ENCODE measurements at places on chromosomes 11 and 22. TPM values are rescaled to one million over a fixed set of nuclear protein-coding genes. Genes with fewer than 3 reads are reported as not detected.

The NRIP3 gene
- 2.4 TPM for total RNA-seq

The RTN4RL2 gene
- not detected for total RNA-seq

The MS4A6E gene
- not detected for total RNA-seq

The TBX1 gene
- total RNA-seq: 0.79 TPM

The PYGM gene
- total RNA-seq: 0.22 TPM

The C2CD3 gene
- 17.5 TPM for total RNA-seq

The MYO7A gene
- total RNA-seq: 0.43 TPM

The ATG16L2 gene
- total RNA-seq: 8.6 TPM

The TCIRG1 gene
- total RNA-seq: 139 TPM

The HIC2 gene
- 19.8 TPM for total RNA-seq

The HSCB gene
- 10.2 TPM for total RNA-seq

The CHRM1 gene
- total RNA-seq: not detected

The ST14 gene
- total RNA-seq: 0.11 TPM

The SPINDOC gene
- total RNA-seq: 16.6 TPM

The DEUP1 gene
- 0.39 TPM for total RNA-seq

The FGF3 gene
- total RNA-seq: not detected

The CLDN5 gene
- not detected for total RNA-seq

The ZBED4 gene
- total RNA-seq: 14.9 TPM

The MRGPRE gene
- total RNA-seq: 0.87 TPM

The LDHA gene
- 1,137 TPM for total RNA-seq

The SLCO2B1 gene
- under 0.01 TPM for total RNA-seq

The ANGPTL5 gene
- total RNA-seq: not detected

The MMP11 gene
- total RNA-seq: 5.9 TPM

The ROBO4 gene
- under 0.01 TPM for total RNA-seq

The LGALS1 gene
- total RNA-seq: 646 TPM

The NTM gene
- 45.8 TPM for total RNA-seq

The DNAJB7 gene
- not detected for total RNA-seq

The OMP gene
- total RNA-seq: not detected

The CRYBB2 gene
- 0.22 TPM for total RNA-seq

The ROM1 gene
- total RNA-seq: 4.7 TPM

The PANX3 gene
- not detected for total RNA-seq

The CRYBA4 gene
- not detected for total RNA-seq

The KIF18A gene
- total RNA-seq: 3.1 TPM

The TUBA8 gene
- 0.39 TPM for total RNA-seq

The SLC35F2 gene
- 51.8 TPM for total RNA-seq

All from placental epithelial cell (primary cell).